Astrocyte (in vitro differentiated cells and primary cell): ENCODE measurements at places on chromosomes 3 and 15.
A peak's percentile ranks its signal among the peaks of the same experiment; 100 is the strongest.

DNA sequence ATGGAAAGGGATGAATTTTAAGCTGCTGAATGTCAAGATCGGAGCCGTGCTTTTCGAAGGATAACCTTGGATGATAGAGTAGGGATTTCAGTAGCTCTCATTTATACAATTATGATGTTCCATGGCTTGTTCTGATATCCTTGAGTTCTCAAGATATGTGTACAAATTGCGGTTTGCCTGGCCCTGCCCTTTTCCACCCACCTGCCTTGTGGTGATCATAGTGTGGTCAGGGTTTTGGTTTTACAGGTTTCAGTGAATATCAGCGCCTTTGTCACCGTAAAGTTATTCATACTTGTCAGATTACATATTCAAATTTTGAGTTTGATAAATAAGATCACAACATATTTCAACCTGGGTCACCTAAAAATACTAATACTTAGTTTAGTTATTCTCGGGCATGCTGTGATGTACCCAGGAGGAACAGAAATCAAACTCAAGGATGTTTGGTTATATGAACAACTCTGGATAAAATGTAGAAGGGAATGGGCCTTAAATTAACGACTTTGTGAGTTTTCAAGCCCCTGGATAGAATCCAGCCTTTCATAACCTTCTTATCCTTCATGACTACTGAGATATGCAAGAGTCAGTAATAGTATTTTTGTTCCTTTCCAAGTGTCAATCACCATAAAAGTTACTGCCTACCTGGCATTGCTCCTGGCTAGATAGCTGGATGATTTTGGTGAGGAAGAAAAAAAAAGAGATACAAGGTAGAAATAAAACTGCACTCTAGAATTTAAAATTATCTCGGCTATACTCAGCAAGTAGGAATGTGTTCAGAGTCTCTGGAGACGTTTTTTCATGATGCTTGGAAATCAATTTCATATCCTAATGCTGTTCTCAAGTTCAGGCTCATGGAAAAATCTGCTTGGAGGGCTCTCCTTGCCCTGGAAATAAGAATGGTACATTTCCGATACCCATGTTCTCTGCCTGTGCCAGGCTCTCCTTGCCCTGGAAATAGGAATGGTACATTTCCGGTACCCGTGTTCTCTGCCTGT, 209.2 kb upstream of the TPRG1 start:
- DNase-seq: no peak

GRCh38 chr15:36769098-36769497, 189.7 kb downstream of the CDIN1 start:
- DNase-seq: peak; percentile 26

GRCh38 chr15:62253294-62253693, 88.2 kb upstream of the C2CD4B start:
- DNase-seq: no peak

DNA sequence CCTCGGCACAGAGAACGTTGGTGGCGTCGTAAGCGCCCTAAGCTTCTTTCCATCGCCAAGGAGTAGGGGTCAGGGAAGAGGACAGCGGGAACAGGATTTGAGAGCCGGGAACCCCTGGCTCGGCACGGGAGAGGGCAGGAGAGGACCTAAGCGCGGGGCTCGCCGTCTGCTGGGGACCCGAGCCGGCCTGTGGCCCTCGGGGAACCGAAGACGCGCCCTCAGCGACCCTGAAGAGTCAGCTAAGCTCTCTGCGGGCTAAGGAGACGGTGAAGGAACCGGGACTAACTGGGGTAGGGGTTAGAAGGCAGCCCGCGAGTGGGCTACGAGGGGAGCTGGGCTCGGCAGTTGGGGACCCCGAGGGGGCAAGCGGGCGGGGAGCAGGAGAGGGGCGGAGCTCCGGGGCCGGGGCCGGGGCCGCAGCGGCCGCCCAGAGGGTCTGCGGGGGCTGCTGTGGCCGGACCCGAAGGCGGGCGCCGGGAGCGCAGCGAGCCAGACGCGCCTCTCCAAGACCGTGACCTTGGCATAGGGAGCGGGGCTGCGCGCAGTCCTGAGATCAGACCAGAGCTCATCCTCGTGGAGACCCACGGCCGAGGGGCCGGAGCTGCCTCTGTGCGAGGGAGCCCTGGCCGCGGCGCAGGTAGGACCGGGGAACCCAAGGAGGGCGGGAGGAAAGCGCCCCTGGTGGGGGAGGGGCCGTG, 574 bp downstream of the CASR start:
- no peak for DNase-seq

- DNase-seq: no peak
Measured at GRCh38 chr3:36762918-36763849, 1.2 kb downstream of the DCLK3 start.

DNA sequence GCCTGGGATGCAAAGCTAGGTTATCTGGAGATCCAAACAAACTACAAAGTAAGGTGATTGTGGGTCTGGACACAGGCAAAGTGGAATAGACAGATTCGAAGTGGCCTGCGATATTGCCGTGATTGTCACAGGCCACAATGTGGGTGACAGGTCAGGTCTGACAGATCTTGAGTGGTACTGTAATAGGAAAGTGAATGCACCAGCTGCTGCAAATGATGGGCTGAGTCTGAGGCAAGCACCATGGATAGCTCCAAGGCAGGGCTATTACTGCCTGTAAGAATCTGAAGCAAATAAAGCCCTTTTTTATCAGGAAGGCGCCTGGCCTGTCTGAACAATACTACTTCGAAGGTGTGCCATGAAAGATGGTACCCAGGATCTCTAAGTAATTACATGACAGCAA, 10.0 kb downstream of the ARMC8 start:
- DNase-seq: peak; percentile 17

DNA sequence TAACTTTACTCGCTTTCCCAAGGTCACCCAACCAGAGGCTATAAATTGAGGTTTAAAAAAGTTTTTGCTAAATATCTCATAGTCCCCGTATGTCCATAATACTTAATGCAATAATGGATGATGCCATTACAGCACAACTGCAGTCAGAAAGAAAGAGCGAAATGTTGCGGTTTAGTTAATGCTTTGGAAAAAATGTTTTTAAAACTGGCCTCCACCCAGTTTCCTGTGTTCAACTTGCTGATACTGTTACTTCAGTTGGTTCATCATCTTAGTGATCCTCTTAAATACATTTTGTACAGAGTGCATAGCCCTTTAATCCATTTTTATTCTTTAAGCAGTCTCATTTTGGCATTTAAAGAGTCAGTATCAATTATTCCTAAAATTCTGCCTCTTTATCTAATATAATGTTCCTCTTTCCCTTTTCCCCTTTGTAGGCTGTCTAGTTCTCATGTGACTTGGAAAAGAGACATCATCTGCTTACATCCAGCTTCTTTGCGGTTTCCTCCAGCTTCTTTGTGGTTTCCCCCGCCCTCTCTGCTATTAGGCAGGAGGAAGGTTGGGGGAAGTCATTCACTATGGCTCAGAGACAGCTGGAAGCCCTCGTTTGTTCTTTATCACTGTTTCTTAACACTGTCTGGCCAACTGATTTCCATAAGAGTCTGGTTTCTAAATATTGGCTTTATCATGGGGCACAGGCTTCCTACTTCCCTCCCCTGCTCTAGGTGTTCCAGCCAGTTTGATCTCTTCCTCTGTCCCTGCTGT, 154.3 kb downstream of the GOLIM4 start:
- DNase-seq: peak; percentile 94

DNA sequence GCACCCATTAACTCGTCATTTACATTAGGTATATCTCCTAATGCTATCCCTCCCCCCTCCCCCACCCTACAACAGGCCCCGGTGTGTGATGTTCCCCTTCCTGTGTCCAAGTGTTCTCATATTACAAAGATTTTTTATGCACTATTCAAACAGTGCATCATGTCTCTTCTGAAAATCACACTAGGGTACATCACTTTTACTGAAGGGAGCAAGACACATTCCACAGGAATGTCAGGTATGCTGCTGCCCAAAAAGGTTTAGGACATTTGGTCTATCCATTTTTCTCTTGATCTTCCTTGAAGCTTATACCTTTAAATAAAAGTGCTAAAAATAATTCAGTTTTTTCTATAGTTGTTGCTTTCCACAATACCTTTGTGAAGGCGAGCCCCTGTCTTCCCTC, 9.2 kb upstream of the EPHA3 start:
- DNase-seq: peak; percentile 22

DNA sequence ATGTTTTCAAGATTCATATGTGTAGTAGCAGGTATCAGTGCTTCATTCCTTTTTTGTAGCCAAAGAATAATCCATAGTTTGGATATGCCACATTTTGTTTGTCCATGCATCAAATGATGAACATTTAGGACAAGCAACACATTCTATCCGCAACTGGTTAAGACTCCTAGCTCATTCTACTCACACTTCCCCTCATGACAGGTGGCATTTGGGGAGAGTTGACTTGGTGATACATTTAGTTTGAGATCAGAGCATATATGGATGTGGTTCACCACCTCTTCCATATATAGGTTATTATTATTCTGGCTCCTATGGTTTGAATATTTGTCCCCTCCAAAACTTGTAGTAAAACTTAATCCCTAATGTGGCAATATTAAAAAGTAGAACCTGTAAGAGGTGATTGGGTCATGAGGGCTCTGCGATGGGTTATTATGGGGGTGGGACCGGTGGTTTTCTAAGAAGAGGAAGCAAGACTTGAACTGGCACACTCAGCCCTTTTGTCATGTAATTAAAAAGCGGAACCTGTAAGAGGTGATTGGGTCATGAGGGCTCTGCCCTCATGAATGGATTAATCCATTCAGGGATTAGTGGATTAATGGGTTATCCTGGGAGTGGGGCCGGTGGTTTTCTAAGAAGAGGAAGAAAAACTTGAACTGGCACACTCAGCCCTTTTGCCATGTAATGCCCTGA, 75.3 kb upstream of the HRH1 start:
- DNase-seq: no peak

GRCh38 chr3:42270561-42270960, 4.6 kb upstream of the CCK start:
- no peak for DNase-seq
